ENCODE measurements at places on chromosomes 11 and 22.

DNA sequence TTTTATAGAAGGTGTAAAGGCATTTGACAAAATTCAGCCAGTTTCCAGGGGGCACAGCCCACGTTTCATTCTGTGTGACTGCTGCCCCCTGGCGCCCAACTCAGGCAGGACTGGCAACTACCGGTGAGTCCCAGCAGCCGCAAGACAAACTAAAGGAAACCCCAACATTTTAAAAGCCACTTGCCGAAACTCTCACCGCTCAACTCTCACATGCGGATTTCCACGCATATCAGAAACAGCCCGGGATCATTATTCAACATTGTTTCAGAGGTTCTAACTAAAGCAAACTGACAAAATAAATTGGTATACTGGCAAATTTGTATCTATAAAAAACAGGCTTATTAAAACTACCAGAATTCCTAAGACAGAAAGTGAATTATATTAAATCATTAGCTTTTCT lies 48.2 kb downstream of the MORC2 start:
- DNase-seq: peak; percentile 41

GRCh38 chr22:47012589-47013370 lies 250.3 kb downstream of the TBC1D22A start:
- no peak for DNase-seq

DNA sequence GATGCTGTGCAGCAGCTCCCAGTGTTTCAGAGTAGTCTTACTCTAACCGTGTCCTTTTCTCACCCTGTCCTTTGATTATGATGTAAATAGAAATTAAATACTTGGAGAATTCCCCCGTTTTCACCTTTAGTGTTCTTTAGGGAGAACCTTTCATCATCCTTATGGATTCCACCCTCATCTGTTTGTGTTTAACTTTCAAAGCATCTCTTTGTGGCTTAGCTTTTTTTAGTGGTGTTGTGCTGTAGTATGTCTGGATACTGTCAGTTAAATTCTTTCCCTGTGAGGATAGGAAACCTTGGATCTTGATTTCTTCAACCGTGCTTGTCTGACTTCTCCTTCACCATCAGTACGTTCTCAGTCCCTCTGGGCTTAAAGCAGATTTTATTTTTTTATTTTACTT lies 48.5 kb downstream of the PPP6R3 start:
- no peak for DNase-seq

- no peak for DNase-seq
Measured at GRCh38 chr11:118607401-118608359, at the start of gene PHLDB1. Gene PHLDB1, plus strand, starts transcription at chr11:118607615. Its CDS starts 6,222 bp downstream, at chr11:118613837.

GRCh38 chr11:118742304-118742703 lies 48.7 kb downstream of the DDX6 start:
- no peak for DNase-seq

GRCh38 chr11:35347173-35347878 lies 72.0 kb downstream of the SLC1A2 start:
- DNase-seq: no peak

GRCh38 chr11:115963156-115963555 lies 458.9 kb upstream of the CADM1 start:
- no peak for DNase-seq

- DNase-seq: no peak
Measured at GRCh38 chr22:36862251-36863242, 1.7 kb downstream of the NCF4 start.

GRCh38 chr22:27749597-27750225 lies 51.8 kb downstream of the MN1 start:
- DNase-seq: no peak

DNA sequence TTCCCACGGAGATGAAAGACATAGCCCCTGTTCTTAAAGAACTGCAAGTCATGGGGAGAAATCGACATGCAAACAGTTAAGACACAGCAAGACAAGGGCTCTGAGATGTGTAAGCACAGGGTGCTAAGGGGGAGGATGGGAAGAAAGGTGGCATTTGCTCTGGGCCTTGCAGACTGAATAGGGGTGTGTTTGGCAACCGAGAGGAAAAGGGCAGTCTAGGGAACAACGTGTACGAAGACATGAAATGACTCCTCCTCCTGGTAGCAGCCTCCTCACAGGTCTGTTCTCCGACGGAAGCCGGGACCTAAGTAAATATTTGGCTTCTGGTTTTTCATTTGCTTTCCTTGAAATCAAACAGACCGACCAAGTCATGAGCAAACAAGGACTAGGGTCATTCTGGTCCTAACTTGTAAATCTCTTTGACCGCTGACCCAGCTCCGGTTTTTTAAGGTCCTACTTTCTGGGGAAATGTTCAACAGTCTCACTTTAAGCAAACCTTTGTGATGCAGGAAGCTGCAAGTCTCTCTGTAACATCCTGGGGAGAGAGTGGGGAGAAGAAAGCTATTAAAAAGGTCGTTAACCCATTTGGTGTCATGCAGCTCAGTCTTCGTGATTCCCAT lies 19.7 kb downstream of the NNMT start:
- DNase-seq: no peak

- no peak for DNase-seq
Measured at GRCh38 chr22:32024796-32025195, 18.3 kb upstream of the SLC5A1 start.

GRCh38 chr11:124153821-124154220 lies 29.3 kb upstream of the OR10D3 start:
- no peak for DNase-seq

DNA sequence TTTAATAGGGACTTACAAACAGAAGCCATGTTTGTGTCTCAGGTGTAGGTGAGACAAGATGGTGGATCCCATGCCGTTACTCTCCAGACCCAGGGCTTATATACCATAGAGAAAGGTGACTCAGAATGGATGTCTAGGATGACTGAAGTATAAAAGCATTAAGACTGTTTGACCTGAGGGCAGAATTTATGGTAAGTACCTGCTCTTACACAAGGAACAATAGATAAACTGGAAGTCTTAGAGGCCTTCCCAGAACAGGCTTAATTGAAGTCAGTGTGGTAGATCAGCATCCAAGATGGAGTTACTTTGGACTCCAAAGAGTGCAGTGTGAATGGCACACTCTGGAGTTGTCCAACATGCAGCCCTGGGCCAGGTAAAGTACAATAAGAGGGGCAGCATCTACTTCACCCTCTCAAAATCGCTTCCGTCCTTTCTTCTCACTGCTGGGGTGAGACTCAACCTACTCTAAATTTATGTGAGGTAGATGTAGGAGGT lies 387.0 kb upstream of the DDI1 start:
- no peak for DNase-seq

- no peak for DNase-seq
Measured at GRCh38 chr11:112734207-112734606, 227.0 kb upstream of the NCAM1 start.

DNA sequence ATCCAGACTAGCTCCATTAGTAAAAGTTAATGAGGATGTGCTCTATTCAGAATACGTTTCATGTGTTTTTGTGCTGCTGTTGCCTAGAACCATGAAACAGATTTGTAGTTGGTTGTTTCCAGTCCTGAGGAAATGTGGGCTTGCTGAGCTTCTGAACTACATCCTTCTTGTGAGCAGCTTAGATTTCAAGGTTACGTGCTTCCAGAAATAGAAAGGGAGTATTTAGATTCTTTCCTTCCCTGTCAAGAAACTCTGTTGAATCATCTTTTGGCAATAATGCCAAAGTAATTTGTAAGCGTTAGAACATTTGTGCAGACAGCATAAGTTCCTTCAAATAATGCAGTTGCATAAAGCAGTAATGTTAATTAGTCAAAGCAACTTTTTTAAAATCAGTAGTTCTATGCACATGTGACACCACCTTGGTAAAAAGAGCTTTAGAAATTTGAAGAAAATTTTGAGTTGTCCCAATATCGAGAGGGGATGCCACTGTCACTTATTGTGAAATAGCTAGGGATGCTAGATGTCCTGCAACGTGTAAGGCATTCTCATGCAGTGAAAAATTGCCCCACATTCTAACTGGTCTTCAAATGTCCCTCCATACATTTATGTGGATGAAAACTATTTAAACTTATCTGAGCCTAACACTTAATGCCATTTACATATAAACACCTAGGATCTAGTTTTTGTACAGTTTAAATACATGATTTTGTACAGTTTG lies 169.6 kb downstream of the ETS1 start:
- no peak for DNase-seq

DNA sequence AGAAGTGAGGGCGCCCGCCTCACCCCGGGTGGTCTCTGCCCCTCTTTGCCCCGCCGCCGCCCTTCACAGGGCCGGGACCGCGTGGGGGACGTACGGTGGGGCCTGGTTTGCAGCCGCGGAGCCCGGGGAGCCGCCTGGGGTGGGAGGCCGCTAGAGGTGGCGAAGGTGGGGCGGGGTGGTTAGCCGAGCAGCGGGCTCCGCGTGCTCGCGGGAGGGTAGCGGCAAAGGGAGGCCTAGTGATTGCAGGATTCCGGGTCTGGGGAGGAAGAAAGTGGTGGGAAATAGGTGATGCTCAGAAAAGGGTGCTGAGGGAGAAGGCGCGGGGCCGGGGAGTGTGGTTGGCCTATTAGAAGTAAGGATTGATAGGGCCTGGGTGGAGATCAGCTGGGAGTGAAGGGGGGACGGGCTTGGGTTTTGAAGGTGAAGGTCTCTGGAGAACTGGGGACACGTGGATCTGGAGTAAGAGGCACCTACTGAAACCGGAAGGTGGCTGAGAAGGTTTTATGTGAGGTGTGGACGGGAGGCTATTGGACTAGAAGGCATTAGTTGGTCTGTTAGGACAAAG lies 571 bp downstream of the FAR1 start:
- DNase-seq: peak; percentile 73

DNA sequence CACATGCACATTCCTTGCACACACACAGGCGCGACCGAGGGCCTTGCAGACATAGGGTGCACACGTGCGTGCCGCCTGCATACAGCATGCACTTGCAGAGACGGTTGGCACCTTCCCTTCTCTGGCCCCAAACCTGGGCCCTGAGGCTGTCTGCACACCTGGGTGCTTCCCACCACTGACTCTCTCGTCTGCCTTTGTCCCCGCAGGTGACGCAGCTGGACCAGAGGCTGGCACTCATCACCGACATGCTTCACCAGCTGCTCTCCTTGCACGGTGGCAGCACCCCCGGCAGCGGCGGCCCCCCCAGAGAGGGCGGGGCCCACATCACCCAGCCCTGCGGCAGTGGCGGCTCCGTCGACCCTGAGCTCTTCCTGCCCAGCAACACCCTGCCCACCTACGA lies 38.0 kb downstream of the CDKN1C start:
- no peak for DNase-seq

- DNase-seq: no peak
Measured at GRCh38 chr11:100562128-100562527, 125.0 kb upstream of the ARHGAP42 start.

- DNase-seq: no peak
Measured at GRCh38 chr11:73189315-73189714, 28.8 kb upstream of the P2RY2 start.

GRCh38 chr11:108307751-108308150 lies 84.9 kb downstream of the ATM start:
- DNase-seq: no peak

DNA sequence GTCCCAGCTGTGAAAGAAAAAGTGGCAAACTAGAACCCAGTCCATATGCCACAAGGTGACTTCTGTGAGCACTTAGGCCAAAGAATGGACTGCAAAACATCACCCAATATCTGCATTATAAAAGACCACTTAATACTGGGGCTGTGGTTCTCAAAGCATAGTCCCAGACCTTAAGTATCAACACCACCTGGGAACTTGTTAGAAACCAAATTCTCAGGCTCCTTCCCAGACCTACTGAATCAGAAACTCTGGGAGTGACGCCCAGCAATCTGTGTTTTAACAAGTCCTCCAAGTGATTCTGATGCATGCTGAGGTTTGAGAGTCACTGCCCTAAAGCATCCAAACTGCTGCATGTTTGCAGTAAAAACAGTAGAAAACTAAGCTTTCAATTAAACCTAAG lies 81.3 kb downstream of the SERGEF start:
- no peak for DNase-seq

- DNase-seq: no peak
Measured at GRCh38 chr11:27757953-27758352, 57.7 kb upstream of the BDNF start.

GRCh38 chr11:12767577-12767976 lies 93.4 kb downstream of the TEAD1 start:
- no peak for DNase-seq

- no peak for DNase-seq
Measured at GRCh38 chr22:33853200-33854097, 66.8 kb downstream of the LARGE1 start.

- no peak for DNase-seq
Measured at GRCh38 chr11:122451911-122452310, 203.6 kb upstream of the UBASH3B start.

DNA sequence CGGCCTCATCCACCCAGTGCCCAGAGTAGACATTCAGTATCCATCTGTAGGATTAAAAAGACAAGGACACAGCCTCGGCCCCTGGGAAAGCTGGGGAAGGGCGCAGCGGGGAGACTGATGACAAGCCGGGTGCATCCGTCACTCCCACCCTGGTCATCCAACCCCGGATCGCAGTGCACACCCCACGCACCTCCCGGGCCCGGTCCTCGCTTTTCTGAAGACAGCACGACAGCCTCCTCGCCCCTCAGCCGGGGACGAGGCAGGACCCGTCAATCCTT lies 1.1 kb downstream of the FCHSD2 start:
- DNase-seq: peak; percentile 41

DNA sequence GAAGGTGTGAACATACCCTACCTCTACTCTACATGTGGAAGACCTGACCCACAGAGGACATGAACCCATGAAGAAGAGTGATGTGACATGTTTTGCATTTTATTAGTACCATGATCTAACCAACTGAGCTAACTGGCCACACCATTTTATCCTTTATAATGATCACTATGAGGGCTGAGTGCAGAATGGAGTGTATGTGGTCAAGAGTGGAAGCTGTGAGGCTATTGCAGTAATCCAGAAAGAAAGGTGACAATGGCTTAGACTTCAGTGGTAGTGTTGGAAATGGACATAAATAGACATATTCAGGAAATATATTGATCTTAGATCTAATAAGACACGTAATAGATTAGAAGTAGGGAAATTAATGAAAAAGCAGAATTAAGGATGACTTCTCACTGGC lies 3.8 kb downstream of the SRSF8 start:
- DNase-seq: no peak

- DNase-seq: no peak
Measured at GRCh38 chr11:63536669-63537292, at the start of gene PLAAT4. Gene PLAAT4, plus strand, starts transcription at chr11:63536808. Its CDS starts 61 bp downstream, at chr11:63536869.

- no peak for DNase-seq
Measured at GRCh38 chr11:73401217-73401923, 25.2 kb downstream of the RELT start.

DNA sequence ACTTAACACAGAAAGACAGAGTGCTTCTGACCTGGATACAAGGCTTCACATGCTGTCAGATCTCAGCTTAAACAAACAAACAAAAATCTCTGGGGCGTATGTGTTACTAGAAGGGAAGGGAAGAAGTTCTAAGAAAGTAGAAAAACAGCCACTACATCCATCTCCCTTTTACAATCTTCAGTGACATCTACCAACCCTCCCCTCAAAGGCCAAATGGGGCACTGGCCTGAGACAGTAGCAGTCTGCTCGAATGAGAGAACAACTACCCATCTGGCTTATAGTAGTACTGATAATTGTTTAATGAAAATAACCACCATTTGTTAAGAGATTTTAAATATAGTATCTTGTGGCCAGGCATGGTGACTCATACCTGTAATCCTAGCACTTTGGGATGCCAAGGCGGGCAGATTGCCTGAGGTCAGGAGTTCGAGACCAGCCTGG lies 29.4 kb downstream of the CCDC83 start:
- DNase-seq: no peak

- no peak for DNase-seq
Measured at GRCh38 chr11:68741463-68741862, 9.9 kb downstream of the TESMIN start.

Measured in NK-92 treated with Interleukin-12 subunit alpha and Interleukin-12 subunit beta, amount 100 ng/mL, for 24 hours (cell line).